SJSA1 (cell line): ENCODE measurements at places on chromosomes 1 and 21. TPM values are rescaled to one million over a fixed set of nuclear protein-coding genes. Genes with fewer than 3 reads are reported as not detected.

DNA sequence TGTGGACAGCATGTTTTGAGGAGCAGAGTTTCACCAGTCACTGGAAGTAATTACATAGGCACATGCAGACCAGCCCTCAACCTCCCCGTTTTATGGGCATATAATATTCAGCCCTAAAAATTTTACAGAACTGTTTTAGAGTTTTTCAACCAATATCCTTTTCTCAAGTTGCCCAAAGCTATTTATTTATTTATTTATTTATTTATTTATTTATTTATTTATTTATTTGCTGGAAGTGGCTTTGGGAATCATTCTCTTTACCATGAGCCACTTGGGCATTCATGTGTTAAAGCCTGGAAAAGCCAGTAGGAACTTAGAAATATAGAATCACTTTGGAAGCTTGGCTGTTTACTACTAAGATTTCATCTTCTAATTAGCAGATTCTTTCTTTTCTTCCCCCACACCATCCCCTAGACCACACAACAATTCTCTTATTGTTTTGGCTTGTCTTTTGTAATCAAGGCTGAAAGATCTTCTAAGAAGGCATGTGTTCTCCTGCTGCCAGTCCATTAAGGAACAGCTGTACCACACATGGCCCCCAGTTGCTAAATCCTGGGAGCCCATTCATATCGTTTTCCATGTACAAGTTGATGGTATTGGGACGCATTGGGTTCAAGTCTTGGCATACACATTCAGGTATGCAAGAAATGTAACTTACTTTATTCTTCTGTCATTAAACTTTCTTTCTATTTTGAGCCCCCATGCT lies 220.0 kb downstream of the PAPPA2 start:
- no peak overlapping the region for H3K27ac ChIP-seq
- DNase-seq = no peak
- no peaks in the 10 kb centered on the region for H3K4me1 ChIP-seq
- no peak overlapping the region for H3K4me3 ChIP-seq
- no peaks in the 10 kb centered on the region for H3K36me3 ChIP-seq

DNA sequence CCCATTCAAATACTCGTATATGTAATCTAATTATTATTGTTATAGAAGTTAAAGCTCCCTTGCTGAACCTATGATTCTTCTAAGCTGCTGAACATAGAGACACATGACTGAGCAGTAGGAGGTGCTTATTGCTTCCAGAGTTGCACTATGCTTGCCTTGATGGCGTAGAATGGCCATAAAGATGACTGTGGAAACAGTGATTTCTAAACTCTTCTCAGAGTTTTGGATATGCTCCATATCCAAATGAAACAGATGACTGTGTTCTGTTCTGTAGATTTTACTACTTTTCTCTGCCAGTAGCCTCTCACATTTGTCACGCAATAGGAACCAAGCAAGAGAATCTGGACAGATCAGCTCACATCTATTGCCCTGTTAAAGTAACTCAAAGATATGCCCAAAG lies 88.1 kb upstream of the CACYBP start:
- no peaks in the 10 kb centered on the region for H3K36me3 ChIP-seq
- no peak for DNase-seq
- no peak overlapping the region for H3K27ac ChIP-seq

DNA sequence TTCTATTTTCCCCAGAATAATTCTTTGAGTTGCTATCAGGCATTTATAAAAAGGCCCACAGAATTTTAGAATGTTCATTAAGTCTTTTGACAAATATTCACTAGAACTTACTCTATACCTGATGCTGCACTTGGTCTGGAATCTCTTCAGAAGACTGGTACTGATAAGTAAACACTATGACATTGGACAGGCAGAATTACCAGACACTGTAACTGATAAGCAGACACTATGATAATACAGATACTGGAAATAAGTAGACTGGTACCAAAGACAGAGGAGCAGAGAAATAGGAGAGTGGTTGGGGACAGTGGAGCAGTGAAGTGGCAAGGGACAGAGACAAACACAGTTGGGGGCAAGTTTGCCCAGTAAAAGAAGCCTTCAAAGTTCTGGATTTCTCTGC lies 8.2 kb downstream of the DPT start:
- no peak overlapping the region for H3K27ac ChIP-seq
- DNase-seq = no peak
- H3K27me3 ChIP-seq = no peaks in the 10 kb centered on the region
- no peaks in the 10 kb centered on the region for H3K36me3 ChIP-seq
- H3K4me3 ChIP-seq = no peak overlapping the region

DNA sequence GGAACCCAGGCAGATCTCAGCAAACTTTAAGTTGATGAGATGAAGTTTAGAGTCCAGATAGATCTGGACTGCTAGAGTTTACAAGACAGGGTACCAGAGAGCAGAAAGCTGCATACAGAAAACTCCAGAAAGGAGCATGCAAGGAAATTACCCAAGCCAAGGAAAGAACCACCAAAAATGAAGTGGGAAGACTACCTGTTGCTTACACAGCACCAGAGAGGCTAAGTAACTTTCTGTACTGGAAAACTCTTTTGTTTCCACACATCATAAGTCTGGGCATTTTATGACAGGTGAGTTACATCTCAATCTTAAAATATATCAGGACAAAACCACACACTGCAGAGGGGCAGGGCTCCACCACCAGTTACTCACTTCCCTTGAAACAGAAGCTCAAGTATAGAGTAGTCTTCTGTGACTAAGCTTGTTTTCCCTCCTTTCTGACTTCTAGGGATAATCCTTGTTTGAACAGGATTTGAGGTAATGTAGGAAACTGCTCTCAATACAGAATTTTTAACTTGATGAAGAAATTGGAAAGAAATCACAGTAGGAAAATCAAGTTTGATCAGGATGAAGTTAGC lies 17.4 kb upstream of the GJA9 start:
- no peaks in the 10 kb centered on the region for H3K4me1 ChIP-seq
- no peak overlapping the region for H3K4me3 ChIP-seq
- DNase-seq = no peak
- H3K27ac ChIP-seq = no peak overlapping the region
- H3K36me3 ChIP-seq = no peaks in the 10 kb centered on the region

- no peak overlapping the region for H3K27ac ChIP-seq
Observed at GRCh38 chr1:9352377-9353134, 59.9 kb downstream of the SPSB1 start.

- H3K27ac ChIP-seq = no peak overlapping the region
- H3K4me3 ChIP-seq = no peak overlapping the region
- H3K36me3 ChIP-seq = no peaks in the 10 kb centered on the region
Observed at GRCh38 chr21:26852423-26852822, 7.2 kb upstream of the ADAMTS1 start.

- H3K27ac ChIP-seq = no peak overlapping the region
- H3K4me1 ChIP-seq = peaks cover 44% of the 10 kb centered on the region
- H3K4me3 ChIP-seq = no peak overlapping the region
- H3K27me3 ChIP-seq = no peaks in the 10 kb centered on the region
- DNase-seq = no peak
Observed at GRCh38 chr1:15957221-15958095, 18.4 kb downstream of the ZBTB17 start.

- no peaks in the 10 kb centered on the region for H3K27me3 ChIP-seq
- peaks cover 37% of the 10 kb centered on the region for H3K4me1 ChIP-seq
- peaks cover 41% of the 10 kb centered on the region for H3K36me3 ChIP-seq
- DNase-seq = no peak
Observed at GRCh38 chr1:224433041-224433691, 1.4 kb downstream of the WDR26 start.

DNA sequence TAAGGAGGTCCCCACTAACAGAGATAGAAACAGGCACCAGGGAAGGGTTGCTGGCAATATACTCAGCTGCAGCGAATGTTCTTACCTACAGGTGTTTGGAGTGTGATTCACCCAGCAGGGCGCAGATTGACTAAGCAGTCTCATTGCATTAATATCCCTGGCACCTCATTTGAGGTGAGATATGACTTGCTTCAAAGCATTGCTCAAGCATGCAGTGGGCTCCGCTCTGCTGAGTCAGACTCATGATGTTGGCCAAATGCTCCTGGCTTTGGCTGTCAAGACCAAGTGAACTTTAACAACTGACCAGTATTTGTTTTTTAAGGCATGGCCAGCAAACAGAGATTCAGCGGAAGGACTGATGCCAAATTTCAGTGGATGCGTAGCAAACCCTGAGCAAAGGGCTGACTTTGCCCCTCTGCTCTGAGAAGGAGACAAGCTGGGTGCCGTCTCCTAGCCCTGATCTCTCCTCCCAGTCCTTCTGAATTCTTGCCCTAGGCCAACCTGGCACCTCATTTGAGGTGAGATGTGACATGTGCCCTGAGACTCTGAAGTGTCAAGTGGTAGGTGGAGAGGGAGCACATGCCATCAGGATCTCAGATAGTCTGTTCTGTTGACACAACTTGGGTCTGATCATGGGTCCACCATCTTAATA lies 187.1 kb upstream of the COA6 start:
- DNase-seq = no peak
- H3K4me1 ChIP-seq = no peaks in the 10 kb centered on the region
- H3K4me3 ChIP-seq = no peak overlapping the region

DNA sequence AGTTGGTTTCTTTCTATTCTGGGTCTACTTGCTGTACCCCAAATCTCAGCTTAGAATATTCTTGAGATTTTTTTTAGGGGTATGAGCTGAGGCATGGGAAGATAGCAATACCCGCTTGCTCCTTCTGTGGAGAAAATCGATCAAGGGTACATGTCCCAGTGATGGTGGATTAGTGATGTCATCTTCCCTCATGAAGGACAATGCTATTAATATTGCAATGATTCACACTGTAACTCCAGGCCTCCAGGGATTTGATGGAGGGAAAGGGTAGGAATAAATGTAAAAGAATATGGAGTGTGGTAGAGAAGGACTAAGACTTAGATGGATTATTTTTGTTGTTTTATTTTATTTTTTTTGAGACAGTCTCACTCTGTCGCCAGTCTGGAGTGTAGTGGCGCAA lies 47.4 kb downstream of the XCL1 start:
- DNase-seq = no peak
- H3K36me3 ChIP-seq = no peaks in the 10 kb centered on the region
- H3K27me3 ChIP-seq = no peaks in the 10 kb centered on the region
- no peaks in the 10 kb centered on the region for H3K4me1 ChIP-seq
- H3K4me3 ChIP-seq = no peak overlapping the region

- H3K4me3 ChIP-seq = no peak overlapping the region
- H3K27ac ChIP-seq = no peak overlapping the region
- H3K27me3 ChIP-seq = no peaks in the 10 kb centered on the region
- H3K4me1 ChIP-seq = peaks cover 32% of the 10 kb centered on the region
- H3K36me3 ChIP-seq = no peaks in the 10 kb centered on the region
- no peak for DNase-seq
Observed at GRCh38 chr1:181122222-181122621, 33.7 kb downstream of the IER5 start.

GRCh38 chr21:36927719-36928117 lies 38.8 kb downstream of the HLCS start:
- H3K4me1 ChIP-seq = peaks cover 17% of the 10 kb centered on the region
- no peak overlapping the region for H3K27ac ChIP-seq
- no peaks in the 10 kb centered on the region for H3K27me3 ChIP-seq
- H3K36me3 ChIP-seq = peaks cover 20% of the 10 kb centered on the region
- no peak overlapping the region for H3K4me3 ChIP-seq

- H3K4me3 ChIP-seq = no peak overlapping the region
- H3K4me1 ChIP-seq = no peaks in the 10 kb centered on the region
- no peaks in the 10 kb centered on the region for H3K27me3 ChIP-seq
- H3K36me3 ChIP-seq = no peaks in the 10 kb centered on the region
- no peak overlapping the region for H3K27ac ChIP-seq
Observed at GRCh38 chr1:60274422-60275290, 201.1 kb upstream of the C1orf87 start.

- DNase-seq = no peak
- H3K27ac ChIP-seq = no peak overlapping the region
- H3K27me3 ChIP-seq = no peaks in the 10 kb centered on the region
- no peak overlapping the region for H3K4me3 ChIP-seq
- H3K4me1 ChIP-seq = no peaks in the 10 kb centered on the region
- H3K36me3 ChIP-seq = no peaks in the 10 kb centered on the region
Observed at GRCh38 chr1:243883551-243883950, 33.5 kb upstream of the AKT3 start.

- no peaks in the 10 kb centered on the region for H3K36me3 ChIP-seq
- no peaks in the 10 kb centered on the region for H3K27me3 ChIP-seq
- no peaks in the 10 kb centered on the region for H3K4me1 ChIP-seq
- H3K27ac ChIP-seq = no peak overlapping the region
- DNase-seq = no peak
Observed at GRCh38 chr1:74895411-74895810, 162.5 kb downstream of the TYW3 start.

DNA sequence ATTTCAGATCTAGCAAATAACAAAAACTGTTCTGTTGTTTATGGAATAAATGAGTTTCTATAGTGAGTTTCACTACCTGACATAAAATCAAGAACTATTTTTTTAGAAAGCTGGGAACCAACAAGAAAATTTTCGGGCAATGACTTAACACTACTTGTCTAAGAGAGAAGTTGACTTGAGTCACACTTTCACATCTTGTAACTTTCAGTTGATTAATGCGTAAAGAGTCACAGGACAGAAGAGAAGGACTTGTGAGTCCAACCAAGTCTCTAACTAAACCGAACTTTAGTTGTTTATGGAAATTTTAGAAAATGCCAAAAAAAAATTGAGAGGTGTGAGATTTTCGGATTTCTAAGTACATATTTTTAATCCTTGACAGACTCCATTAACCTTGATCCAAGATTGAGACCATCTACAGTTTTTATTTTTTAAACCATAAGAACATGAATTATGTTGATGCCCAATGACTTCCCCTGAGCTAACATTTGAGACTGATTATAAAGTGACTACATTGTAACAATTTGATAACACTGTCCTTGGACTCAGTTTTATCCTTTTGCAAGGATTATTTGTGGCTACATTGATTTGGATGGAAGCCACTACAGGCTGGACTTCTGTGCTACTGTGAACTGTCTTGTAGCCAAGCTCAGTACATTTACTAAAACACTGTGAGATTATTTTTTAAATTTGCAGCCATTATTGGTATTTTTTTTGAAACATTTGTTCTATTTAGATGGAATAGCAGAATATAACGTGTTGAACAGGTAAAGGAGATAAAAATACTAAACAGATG lies 284.0 kb downstream of the PTPRC start:
- no peaks in the 10 kb centered on the region; the same call in 1 of the 2 replicates for H3K4me1 ChIP-seq
- H3K4me3 ChIP-seq = no peak overlapping the region
- peaks cover 42% of the 10 kb centered on the region for H3K36me3 ChIP-seq
- no peak overlapping the region for H3K27ac ChIP-seq

PPIAL4G gene
- not detected in 2 replicates for total RNA-seq

DIRAS3 gene
- 1.1 and 3.0 TPM in 2 replicates for total RNA-seq

DNAJC8 gene
- total RNA-seq = 116 and 191 TPM in 2 replicates

SPSB1 gene
- total RNA-seq = 16.2 and 24.4 TPM in 2 replicates

GBP7 gene
- not detected in 2 replicates for total RNA-seq

CYP4X1 gene
- not detected in 2 replicates for total RNA-seq

TNNI3K gene
- not detected in 2 replicates for total RNA-seq

PRAMEF18 gene
- not detected in 2 replicates for total RNA-seq

RPL22 gene
- total RNA-seq = 149 and 187 TPM in 2 replicates

SLAMF7 gene
- not detected in 2 replicates for total RNA-seq

RIPPLY3 gene
- 1.7 TPM in 1 of 2 replicates, not detected in the other for total RNA-seq

KISS1 gene
- 190 and 222 TPM in 2 replicates for total RNA-seq
